DND-41 (cell line): ENCODE measurements at places on chromosomes 5 and 9.
A peak's percentile ranks its signal among the peaks of the same experiment; 100 is the strongest.

- DNase-seq = no peak
Observed at GRCh38 chr5:153985498-153985897, 53.2 kb downstream of the FAM114A2 start.

DNA sequence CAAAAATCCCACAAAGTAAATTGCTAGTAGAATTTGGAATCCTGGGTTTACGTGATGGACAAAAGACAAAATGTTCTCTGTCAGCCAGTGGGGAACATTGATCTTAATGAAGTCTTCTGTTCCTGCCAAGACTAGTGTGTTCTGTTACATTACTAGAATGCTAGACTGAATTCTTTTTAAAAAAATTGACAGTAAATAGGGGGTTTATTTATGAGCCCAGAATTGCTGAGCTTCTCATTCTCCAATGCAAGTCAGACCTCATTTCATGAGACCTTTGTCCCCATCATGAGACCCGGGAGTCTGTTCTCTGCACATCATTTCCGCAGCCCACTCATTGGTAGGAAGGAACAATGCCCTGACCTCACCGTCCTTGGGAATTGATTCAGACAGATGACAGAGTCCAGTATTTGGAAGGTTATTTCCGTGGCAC, 173.8 kb upstream of the OTULINL start:
- no peak for DNase-seq

DNA sequence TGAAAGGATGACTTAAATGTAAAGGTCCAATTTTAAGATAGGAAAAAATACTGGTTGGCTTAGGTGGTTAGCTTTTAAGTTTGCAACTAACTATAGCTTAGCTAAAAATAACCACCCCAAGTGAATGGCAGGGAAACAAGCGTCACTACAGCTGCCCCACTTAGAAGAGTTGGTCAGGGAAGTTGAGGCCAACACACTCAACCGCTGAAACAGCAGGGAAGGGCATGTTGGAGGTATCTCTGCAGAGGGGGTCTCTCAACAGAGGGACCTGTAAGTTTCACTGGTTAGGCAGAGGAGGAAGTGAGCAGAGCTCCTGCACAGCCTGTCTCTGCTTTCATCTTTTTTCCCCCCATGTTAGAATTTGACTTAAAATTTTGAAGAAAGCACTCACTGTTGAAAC, 75.3 kb downstream of the LHFPL2 start:
- no peak for DNase-seq

DNA sequence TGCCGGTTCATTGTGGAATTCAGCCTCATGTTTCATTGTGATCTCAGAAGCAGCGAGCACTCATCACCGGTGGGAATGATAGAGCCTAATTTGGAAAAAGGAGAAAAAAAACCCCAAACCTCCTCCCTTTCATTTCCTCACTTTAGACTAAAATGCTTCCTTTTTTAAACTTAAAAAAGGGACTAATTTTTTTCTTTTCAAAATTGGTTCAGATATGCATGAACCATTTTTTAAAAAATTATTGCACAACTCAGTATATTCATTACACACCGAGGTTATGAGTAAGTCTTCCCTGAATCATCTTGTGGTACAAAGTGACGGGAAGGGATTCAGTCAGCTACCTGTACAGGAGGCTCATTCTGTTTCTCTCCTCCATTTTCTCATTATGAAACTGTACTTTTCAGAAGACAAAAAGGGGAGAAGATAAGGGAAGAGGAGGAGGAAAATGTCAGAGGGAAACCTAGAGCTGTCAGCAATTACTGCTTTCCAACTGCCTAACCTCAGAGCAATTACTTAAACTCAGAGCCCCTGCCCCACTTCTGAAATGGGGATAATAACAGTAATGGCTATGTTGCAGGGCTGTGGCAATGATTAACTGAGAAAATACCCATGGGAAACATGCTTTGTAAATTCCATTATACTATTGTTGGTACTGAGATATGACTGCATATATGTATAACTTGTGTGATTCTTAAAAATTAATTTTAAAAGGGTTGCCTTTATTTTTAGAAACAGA, 24.0 kb downstream of the GALNT10 start:
- no peak for DNase-seq

GRCh38 chr9:129262261-129262660, 84.2 kb upstream of the IER5L start:
- no peak for DNase-seq

- DNase-seq = no peak
Observed at GRCh38 chr5:58773744-58774441, 191.0 kb downstream of the RAB3C start.

DNA sequence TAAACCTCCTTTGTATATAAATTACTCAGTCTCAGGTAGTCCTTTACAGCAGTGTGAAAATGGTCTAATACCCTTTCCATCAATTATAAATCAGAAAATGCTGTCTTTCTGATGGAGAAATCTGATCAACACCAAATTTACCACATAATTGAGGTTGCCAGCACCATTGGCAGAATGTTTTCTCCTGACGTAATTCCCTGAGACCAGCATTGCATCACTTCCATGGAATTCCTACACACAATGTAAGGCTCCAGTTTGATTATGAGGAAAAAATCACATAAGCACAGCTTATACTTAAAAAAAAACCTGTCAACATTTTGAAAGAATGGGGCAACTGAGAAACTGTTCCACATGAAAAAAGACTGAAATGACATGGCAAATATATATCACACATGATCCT, 618.7 kb upstream of the CDH6 start:
- no peak for DNase-seq

GRCh38 chr5:73322437-73323076, 126.0 kb downstream of the FOXD1 start:
- no peak for DNase-seq

- DNase-seq = no peak
Observed at GRCh38 chr5:122077366-122078115, 518 bp downstream of the LOX start.

DNA sequence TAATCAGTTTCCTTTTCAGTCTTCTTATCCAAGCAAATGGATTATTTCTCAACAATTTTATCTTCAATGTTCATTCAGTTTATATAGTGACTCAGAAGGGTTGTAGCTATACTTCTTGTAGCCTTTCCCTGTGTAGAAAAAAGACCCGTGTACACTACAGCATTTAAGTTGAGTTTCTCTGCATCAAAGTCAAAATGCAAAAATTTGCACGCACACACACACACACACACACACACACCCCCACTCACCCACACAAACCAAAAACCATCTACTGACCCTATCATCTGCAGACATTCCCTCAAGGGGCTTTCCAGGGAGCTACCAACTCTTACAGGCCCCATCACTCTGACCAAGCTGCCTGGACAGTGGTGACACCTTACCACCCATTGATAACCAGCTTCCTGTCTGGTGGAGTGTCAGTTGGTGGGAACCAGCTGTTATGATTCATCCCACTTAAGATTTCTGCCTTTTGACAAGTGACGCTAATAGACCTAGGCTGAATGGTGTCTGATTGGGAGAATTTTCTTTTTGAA, 12.2 kb upstream of the ELL2 start:
- DNase-seq = peak; percentile 58

DNA sequence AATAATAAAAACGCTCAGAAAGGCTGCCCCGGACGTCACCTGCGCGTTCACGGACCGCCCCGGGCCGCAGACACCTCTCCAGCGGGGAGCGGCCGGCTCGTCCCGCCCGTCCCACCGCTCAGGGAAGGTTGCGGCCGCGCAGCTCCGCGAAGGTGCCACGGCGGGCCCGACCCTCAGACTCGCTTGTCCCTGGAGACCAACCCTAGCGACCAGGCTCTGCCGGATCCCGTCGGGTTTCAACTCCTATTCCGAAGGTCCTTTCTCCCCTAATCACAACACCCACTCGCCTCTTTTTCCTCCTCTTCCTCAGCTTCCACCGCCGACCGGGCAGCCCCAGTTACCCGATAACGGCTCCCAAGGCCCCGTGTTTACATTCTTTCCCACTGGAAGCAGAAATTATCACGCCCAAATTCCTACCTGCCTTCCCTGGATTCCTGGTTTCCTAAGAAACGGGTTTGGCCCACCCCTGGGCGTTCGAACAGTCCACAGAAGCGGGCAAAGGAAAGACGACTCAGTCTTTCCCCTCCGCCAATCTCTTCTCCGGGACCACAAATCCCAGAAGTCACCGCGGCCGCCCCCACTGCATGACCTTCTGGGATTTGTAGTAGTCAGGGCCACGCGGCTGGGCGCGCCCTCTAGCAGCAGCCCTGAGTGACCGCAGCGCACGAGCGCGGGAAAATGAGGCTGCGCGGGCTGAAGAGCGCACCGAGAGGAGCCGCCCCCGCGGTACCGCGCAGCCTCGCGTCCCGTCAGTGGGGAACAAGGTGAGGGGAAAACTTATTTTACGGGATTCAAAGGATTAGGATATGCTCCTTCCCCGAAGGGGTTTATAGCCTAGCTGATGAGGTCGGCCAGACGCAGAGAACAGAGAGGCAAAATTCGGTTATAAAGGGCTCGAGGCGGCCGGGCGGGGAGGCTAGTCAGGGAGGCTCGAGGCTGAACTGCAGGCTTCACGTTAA, at the start of gene TTC33:
TTC33 (minus strand) TSS at position 555 of the 959 bp plus-strand sequence. CDS start 8,943 bp downstream, outside the sequence.
- DNase-seq = peak; percentile 96

GRCh38 chr5:80083101-80083890, 48.1 kb downstream of the THBS4 start:
- DNase-seq = peak; percentile 12

GRCh38 chr5:113612060-113612496, 98.6 kb downstream of the YTHDC2 start:
- DNase-seq = no peak

GRCh38 chr5:67393211-67393610, 196.6 kb upstream of the CD180 start:
- no peak for DNase-seq

DNA sequence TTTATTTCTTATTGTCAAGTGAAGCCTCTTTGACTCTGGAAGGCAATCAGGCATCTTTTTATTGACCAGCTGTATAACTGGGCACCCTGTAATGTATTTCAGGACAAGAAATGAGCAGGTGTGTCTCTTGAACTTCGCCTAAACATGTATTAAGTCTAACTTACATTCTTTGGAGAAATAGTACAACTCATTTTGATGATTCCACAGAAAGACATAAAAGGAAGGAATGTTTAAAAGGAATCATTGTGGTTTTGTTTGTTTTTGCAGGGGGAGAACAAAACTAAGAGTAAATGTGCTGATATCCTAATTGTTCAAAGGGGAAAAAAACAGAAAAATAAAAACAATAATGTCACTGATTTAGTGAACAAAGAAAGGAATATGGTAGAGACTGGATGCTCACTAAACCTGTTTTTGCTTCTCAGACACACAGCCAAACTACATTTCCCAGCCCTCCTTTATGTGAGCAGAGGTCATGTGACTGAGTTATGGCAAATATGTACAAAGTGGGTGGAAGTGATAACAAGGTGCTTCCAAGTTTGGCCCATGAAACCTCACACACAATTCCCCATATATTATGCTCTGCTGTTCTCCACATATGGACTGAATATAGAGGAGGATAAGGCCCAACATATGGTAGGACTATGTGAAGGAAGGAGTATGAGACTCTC, 150.6 kb upstream of the ACOT12 start:
- no peak for DNase-seq

DNA sequence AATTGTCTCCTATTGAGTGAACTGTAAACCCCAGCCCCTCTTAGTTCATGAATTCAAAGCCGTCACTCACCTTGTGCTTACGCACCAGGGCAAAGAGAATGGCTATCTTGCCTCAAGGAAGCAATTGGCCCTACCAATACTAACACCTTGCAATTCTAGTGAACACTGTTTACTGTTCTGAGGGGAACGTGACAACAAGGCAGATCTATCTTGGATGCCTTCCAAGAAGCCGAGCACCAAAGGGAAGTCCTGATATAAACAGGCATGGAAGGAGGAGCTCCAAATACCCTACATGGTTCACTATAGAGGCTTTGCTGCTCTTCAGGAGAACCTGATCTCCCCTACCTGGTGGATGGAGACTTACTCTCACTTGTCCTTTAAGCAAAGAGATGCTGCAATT, 1.7 kb upstream of the PLPPR1 start:
- DNase-seq = no peak

- no peak for DNase-seq
Observed at GRCh38 chr5:79484731-79485130, 29.2 kb downstream of the HOMER1 start.

- DNase-seq = no peak
Observed at GRCh38 chr9:126424511-126424910, 97.9 kb downstream of the MVB12B start.

DNA sequence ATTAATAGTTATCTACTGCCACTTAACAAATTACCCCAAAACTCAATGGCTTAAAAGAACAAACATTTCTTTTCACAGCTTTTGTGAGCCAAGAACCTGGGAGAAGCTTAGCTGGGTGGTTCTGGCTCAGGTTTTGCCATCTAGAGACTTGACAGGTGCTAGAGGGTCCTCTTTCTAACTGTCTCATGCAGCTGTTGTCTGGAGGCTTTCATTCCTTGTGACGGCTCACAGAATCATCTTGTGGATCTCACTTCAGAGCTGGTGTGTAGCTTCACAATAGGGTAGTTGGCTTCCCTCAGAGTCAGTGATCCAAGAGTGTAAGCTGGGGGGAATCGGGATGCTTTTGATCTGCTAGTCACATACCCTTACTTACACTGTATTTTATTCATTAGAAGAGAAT, 81.2 kb upstream of the APC start:
- no peak for DNase-seq

- no peak for DNase-seq
Observed at GRCh38 chr5:123094919-123095797, 6.1 kb downstream of the PRDM6 start.

- no peak for DNase-seq
Observed at GRCh38 chr5:172281346-172281745, 2.2 kb downstream of the UBTD2 start.

DNA sequence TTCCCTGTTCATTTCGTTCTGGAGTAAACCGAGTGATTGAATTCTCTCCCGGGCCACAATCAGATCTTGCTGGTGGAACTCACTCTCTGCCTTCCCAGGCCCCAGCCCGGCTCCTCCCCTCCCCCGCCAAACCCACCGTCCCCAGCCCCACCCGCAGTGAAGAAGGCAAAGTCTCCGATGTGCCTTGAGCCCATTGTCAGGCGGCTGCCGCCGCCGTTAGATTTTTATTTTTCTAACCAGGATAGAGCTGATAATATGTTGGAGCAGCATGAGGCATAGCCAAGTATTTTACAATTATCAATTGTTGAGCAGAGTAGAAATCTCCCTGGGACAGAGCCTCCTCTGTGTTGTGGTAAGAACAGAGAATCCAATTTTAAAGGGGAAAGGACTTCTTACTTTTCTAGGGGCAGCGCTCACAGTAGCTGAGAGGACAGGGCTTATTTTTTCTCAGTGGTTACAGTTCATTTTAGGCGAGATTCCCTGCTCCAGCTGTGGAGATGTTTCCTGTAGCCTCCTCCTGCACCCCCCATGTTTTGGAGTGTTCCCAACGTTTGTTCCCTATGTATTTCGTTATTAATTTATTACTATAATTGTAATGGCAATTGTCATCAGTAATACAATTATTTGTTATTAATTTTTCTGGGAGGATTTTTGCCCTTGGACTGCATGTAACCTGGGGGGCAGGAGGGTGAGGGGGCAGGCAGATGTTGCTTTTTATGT, 1.3 kb downstream of the PSAT1 start:
- no peak for DNase-seq

DNA sequence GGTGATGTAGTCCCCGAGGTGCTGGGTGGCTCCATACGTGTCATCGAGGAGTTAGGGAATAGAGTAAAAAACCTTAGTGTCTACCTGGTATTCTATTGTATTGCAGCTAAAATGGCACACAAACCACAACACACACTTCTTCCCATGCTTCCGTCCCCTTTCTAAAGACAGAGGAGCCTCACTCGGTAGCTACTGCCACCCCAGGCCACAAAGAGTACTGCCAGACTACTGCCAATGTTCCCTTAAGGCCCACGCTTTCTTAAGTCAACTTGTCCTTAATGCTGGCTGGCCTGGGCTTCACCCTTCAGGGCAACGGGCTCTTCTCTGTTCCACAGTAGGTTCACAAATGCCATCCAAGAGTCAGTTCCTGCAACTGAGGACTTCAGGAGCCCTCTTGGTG, 673.0 kb downstream of the ELAVL2 start:
- DNase-seq = no peak
